Fibroblast of the aortic adventitia (primary cell): ENCODE measurements at places on chromosomes 16 and 17.

- no peak for DNase-seq
These were observed 172.5 kb downstream of the ZFHX3 start for GRCh38 chr16:72875291-72876031.

GRCh38 chr16:48110000-48110399 is 45.8 kb downstream of the ABCC12 start:
- no peak for DNase-seq

- no peak for DNase-seq
These were observed 6.2 kb upstream of the CBFA2T3 start for GRCh38 chr16:88983165-88983564.

DNA sequence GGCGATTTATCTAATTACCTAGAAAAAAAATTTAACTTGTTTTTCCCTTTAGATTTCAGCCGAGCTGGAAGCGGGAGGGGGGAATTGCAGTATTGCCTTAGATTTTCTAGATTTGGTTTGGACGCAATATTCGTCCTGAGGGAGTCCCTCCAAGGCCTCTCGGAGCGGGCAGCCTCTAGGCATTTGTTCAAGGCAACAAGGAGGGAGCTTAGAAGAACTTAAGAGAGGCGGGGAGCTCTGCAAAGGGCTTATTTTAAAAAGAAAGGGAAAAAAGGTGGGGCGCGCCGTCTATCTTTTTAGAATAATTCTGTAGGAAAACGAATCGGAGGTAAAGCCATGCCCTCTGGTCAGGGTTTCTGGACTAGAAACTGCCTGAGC is 407 bp upstream of the TMEM94 start:
- DNase-seq, result no peak

DNA sequence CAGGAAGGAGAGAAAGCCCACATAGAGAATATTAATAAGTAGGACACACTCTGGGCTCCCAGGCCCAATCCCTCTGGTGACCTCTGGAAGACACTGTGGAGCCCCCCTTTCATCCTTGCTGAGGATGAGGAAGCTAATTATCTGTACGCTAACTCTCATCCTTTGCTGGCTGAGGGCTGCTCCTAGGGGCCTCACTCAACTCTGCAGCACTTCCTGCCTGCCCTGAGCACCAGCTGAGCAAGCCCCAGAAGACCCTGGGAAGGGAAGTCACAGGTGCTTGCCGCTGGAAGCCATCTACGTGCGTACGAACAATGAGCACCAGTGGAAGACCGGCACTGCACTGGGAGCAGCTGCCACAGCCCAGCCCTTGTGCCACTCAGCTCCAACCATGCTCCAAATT is 145.8 kb upstream of the CDH5 start:
- no peak for DNase-seq

GRCh38 chr16:77876776-77877175 is 88.4 kb downstream of the VAT1L start:
- DNase-seq, result no peak

GRCh38 chr16:84913315-84913714 is 93.5 kb downstream of the CRISPLD2 start:
- DNase-seq, result no peak

DNA sequence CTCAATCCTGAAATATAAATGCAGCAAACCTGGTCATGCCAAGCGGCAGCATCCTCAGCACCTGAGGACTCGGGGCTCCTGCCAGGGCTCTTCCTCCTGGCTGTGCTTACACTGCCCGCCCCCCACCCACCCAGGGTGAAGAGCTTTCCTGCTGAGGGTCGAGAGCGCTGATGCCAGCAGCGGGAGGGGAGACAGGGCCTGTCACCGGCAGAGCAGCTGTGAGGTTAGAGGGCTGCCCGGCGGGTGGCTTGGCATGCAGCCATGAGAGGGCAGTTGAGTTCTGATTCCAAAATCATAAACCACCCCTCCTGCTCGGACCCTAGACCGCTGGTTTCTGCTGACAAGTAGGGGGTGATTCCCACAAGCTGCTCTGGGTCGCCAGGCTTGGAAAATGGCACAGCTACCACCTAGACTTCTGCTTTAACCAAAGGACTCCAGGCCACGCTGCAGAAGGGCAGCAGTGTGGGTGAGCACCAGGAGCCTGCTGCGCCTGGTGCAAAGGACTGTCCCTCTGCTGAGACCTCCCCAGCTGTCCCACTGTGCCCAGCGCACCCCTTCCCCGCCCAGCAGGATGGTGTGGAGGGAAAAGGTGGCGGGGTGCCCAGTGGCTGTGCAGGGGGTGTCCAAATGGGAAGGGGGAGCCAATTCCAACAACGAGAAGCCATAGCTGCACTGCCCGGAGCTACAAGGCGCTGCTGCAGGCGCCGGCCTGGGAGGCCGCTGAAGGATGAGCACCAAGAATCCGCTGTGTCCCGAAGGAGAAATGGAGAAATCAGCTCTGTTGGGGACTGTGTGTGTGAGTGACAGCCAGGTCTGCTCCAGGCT is 26.6 kb downstream of the MXRA7 start:
- DNase-seq, result no peak

DNA sequence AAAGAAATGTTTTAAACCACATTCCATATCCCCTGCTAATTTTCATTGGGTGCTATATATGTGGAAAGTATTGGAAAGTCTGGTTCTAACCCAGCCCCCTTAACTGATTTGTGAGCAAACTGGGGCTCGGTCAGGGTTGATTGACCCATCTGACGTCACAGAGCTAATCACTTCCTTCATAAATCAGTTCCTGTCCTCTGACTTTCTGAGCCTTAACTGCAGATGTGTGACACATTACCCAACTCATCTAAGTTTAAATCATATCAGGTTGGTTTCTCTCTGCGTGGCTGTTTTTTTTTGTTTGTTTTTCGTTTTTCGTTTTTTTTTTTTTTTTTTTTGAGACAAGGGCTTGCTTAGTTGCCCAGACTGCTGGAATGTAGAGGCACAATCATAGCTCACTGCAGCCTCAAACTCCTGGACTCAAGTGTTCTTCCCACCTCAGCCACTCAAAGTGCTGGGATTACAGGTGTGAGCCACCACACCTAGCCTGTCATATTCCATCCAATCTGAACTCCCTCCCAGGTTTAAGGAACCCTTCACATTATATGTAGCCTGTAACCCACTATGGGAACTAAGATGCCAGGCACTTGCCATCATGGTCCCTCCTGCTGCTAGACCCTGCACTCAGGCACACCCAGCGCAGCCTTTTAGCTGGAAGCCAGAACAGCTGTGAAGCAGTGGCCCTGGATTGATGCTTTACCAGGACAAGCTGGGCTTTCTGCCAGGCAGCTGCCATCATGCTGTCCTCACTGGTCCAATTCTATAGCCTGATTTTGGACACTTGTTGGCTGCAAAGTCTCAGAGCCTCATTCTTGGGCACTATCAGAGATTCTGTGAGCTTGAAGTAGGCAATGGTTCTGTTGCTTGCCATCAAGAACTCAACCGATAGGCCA is 6.9 kb upstream of the BPTF start:
- no peak for DNase-seq

GRCh38 chr16:361872-362701 is 8.3 kb downstream of the MRPL28 start:
- peak; percentile 65 for DNase-seq

GRCh38 chr16:65061935-65062518 is 59.8 kb downstream of the CDH11 start:
- DNase-seq, result peak; percentile 20

DNA sequence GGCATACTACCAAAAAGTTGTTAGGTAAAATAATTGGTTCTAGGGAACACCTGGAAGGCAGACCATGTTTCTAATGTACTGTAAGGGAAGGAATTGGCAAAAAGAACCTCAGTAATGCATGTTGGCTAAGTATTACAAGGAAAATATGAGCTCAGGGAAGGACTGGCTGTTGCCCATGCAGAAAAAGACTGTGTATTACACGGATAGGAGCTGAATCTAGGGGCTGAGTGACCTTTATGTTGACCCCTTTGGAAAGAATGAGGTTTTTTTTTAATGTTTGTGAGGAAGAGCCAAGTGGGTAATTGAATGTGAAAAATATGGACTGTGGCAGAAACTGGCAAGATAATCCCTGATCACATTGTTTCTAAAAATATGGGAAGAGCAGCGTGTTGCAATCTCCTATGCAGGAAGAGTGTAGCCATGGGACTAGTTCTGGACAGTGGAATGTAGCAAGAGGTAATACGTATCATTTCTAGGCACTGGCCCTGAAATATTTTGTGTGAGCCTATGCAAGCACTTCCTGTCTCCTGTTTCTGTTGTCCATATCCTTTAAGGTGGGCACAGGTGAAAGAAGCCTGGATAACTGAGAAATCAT is 95.1 kb upstream of the CNTNAP4 start:
- DNase-seq, result no peak

DNA sequence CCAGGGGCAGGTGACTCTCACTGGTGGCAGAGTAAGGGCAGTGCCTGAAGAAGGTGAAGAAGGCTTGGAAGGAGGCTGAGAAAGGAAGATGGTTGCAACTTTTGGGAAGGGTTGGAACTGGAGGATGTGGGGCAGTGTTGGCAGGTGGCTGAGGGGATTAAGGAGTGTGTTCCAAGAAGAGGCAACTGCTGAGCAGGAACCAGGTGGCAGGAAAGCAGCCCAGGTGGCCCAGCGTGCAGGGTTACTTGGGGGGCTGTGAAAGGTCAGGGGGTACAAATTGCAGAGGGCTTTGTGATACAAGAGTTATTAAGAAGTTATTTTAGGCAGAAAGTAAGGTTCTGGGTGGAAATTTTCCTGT is 28.6 kb downstream of the WSCD1 start:
- no peak for DNase-seq

DNA sequence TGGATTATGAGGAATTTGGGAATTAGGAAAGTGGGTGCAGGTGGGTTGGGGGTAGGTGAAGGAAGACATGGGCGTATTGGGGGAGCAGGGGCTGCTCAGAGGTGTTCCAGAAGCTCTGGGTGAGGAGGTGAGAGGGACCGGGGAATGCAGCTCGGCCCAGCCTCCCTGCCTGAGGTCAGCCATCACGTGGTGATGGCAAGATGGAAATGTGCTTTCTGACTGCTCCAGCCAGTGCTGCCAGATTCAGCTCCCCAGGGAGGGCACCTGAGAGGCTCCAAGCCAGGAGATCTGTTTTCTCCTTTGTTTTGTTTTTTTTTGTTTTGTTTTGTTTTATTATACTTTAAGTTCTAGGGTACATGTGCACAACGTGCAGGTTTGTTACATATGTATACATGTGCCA is 35.2 kb upstream of the STH start:
- DNase-seq, result no peak

GRCh38 chr17:82272495-82273326 is 789 bp downstream of the CSNK1D start:
- DNase-seq, result no peak

DNA sequence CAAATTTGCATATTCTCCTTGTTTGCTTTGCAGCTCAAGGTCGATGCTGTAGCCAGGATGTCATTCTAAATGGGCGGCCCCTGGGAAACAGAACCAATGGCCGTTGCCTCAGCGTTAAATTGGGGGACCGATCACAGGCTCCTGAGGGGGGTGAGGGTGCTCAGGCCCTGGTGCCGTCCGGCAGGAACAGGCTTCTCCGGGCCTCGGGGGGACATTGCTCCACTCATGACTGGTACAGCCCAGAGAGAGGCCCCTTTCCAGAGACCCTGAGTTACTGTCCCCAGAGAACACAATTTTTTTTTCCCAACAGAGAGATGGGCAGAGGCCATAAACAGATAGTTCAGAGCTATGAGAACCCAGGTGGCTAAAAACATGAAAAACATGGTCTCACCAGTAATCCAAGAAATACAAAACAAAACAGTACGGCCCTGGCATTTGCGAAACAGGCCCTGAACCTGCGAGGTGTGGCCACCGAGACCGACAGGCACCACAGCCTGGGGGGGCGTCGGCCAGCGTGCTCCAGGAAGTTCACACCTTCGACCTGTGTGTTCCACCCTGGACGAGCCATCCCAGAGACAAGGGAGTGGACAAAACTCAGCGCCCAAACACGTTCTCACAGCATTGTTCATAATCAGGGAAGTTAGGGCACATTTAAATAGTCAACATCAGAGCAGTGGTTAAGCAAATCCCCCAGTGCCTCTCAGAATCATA is 82.8 kb downstream of the METRNL start:
- DNase-seq, result no peak

- no peak for DNase-seq
These were observed 17.5 kb downstream of the GRIN2C start for GRCh38 chr17:74842146-74842598.

GRCh38 chr16:86387468-86388440 is 122.6 kb upstream of the FOXF1 start:
- DNase-seq, result peak; percentile 97

DNA sequence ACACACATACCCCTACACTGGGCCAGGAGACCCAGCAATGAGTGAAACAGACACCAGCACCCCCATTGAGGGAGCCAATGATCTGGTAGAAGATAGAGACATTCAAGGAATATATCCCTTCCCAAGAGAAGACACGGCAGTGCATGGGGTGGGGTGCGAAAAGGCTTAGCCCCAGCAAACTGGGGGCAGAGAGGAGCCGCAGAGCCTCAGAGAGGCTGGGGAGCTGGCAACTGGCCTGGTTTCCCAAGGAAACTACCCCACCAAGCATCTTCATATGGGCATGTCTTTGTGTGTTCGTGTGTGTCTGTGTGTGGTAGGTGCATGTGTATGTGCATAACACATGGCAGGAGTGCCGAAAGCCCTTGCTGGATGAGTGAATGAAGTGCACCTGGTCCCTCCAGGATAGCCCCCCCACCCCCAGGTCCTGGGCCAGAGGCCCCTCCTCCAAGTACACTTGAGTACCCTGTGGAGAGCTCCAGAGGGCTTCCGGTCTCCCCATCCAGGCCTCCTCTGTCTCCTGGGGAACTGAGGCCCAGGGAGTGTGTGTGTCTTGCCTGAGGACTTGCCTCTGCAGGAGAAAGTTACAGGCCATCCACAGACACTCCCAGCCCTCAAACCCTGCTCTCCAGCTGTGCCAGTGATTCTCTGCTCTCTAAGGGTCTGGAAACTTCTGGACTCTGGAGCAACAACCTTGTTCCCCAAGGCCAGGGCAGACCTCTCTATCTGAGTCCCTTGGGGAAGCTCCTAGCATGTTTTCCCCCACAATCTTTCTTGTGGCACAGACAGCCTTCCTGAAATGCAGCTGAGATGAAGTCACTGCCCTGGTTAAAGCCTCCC is 15.9 kb downstream of the TBX2 start:
- no peak for DNase-seq

- DNase-seq, result no peak
These were observed 2.4 kb upstream of the PRR15L start for GRCh38 chr17:47959825-47960655.
